ENCODE measurements at places on chromosomes 5 and 9.

- DNase-seq, result no peak
Measured at GRCh38 chr9:120583958-120584369, 4.0 kb upstream of the CDK5RAP2 start.

DNA sequence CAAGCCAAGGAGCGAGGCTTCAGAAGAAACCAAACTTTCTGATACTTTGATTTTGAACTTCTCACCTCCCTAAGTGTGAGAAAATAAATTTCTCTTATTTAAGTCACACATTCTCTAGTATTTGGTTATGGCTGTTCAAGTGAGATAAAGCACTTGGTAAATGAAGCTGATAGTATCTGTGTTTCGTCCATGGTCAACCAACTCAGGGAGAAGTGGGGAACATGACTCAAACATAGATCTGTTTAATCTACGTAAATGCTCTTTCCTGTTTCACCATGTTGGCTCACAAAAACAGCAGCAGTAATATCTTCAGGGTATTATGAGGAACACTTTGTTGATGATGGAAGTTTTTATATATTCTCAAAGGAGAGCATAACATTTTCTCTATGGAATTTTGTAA, 2167.2 kb upstream of the C9orf72 start:
- DNase-seq, result no peak

DNA sequence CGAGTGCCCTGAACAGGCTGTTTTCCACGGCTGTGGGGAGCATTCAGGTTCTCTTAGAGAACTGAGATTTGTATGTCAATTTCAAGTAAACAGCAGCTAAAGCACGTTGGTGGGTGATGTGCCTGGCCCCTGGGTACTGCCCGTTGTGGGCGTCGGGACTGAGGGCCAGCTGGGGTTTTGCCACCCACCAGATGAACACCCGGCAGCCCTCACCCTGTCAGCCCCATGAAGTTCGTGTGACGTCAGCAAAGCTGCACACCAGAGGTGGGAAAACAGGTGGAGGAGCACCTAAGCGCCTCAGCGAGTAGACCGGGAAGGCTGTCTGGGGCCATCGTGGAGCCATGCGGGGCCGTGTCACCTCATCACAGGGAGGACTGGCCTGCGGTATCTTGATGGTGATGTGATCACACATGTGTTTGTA, 9.2 kb downstream of the CEP72 start:
- DNase-seq, result no peak

- peak; percentile 38 for DNase-seq
Measured at GRCh38 chr9:127214421-127215267, 49.9 kb upstream of the GARNL3 start.

- DNase-seq, result no peak
Measured at GRCh38 chr9:133348718-133349573, 928 bp downstream of the RPL7A start.

DNA sequence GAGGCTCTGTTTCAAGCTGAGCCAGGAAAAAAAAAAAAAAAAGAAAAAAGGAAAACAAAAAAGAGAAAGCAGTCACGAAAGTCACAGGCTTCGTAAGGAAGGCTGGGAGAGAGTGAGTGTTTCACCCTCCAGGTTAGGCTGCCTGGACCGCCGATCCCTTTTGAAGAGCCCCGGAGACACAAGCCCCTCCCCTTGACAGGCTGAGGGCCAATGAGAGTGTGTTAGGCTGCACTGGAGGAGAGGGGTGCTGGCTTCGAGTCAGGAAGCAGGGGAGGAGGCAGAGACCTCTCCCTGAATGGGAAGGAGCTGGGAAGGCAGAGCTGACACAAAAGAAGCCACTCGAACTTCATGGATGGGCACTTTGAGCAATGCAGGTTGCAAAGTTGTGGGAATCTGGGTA, at the start of gene NMUR2:
NMUR2 (minus strand) TSS at position 135 of the 400 bp plus-strand sequence. CDS start 166 bp downstream, outside the sequence.
- no peak for DNase-seq

DNA sequence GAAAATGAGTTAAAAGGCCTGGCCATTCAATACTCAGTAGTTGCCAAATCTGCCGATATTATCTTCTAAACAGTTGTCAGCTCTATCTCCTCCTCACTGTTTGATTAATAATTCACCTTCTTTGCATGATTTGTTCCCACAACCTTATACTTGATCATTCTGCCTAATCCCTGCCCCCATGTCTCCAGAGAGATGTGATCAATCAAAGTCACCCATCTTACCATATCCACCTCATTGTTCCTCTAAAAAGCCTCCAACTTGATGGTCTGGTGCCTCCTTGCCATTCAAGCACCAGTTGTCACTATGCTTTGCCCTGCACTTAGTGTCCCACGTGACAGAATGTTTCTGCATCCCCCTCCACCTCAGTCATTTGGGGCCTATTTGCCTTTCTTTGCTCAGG, 41.3 kb downstream of the KIAA1958 start:
- DNase-seq, result no peak

GRCh38 chr5:138544181-138545134, 1.4 kb upstream of the ETF1 start:
- DNase-seq, result no peak

- DNase-seq, result no peak
Measured at GRCh38 chr5:107950776-107951175, 280.0 kb upstream of the EFNA5 start.

DNA sequence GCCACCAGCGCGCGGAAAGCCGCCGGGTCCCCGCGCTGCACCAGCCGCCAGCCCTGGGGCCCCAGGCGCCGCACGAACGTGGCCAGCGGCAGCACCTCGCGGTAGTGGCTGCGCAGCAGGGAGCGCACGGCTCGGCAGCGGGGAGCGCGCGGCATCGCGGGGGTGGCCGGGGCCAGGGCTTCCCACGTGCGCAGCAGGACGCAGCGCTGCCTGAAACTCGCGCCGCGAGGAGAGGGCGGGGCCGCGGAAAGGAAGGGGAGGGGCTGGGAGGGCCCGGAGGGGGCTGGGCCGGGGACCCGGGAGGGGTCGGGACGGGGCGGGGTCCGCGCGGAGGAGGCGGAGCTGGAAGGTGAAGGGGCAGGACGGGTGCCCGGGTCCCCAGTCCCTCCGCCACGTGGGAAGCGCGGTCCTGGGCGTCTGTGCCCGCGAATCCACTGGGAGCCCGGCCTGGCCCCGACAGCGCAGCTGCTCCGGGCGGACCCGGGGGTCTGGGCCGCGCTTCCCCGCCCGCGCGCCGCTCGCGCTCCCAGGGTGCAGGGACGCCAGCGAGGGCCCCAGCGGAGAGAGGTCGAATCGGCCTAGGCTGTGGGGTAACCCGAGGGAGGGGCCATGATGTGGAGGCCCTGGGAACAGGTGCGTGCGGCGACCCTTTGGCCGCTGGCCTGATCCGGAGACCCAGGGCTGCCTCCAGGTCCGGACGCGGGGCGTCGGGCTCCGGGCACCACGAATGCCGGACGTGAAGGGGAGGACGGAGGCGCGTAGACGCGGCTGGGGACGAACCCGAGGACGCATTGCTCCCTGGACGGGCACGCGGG, at the start of gene TERT:
TERT (minus strand) TSS at position 234 of the 815 bp plus-strand sequence; CDS start at position 155, 79 bp downstream.
- DNase-seq, result peak; percentile 86

GRCh38 chr5:7250611-7251010, 145.3 kb upstream of the ADCY2 start:
- DNase-seq, result no peak

DNA sequence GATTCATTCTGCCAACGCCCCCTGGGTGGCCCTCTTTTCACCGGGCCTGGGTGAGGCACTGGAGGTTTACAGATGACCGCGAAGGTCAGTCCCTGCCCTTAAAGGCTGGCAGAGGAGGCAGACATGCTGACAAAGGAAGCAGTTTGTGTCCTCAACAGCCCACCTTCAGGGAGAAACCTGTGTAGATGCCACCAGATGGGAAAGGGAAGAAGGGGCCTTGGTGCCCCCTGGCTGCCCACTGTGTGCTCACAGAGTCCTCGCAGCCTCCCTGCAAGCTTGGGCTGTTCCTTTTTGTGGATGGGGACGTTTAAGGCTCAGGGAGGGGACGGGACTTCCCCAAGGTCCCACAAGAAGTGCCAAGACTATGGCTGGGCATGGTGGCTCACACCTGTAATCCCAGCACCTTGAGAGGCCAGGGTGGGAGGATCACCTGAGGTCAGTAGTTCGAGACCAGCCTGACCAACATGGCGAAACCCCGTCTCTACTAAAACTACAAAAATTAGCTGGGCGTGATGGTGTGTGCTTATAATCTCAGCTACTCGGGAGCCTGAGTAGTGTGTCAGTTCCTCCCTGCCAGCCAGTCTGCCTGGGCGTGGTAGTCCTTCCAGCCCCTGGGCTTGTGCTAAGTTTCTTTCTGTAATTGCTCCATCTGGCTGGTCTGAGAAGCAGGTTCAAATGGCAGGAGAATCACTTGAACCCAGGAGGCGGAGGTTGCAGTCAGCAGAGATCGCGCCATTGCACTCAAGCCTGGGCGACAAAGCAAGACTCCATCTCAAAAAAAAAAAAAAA, 36.2 kb downstream of the NEK6 start:
- no peak for DNase-seq

Measured in stimulated activated CD4-positive, alpha-beta T cell treated with anti-CD3 and anti-CD28 coated beads, TNF-alpha, amount 100 ng/mL, for 4 hours (primary cell).